CD4-positive, alpha-beta T cell treated with Interferon gamma for 1 hour (primary cell): ENCODE measurements at places on chromosomes 2 and 18.

- DNase-seq, result no peak
Measured at GRCh38 chr18:68427951-68428401, 286.9 kb downstream of the TMX3 start.

DNA sequence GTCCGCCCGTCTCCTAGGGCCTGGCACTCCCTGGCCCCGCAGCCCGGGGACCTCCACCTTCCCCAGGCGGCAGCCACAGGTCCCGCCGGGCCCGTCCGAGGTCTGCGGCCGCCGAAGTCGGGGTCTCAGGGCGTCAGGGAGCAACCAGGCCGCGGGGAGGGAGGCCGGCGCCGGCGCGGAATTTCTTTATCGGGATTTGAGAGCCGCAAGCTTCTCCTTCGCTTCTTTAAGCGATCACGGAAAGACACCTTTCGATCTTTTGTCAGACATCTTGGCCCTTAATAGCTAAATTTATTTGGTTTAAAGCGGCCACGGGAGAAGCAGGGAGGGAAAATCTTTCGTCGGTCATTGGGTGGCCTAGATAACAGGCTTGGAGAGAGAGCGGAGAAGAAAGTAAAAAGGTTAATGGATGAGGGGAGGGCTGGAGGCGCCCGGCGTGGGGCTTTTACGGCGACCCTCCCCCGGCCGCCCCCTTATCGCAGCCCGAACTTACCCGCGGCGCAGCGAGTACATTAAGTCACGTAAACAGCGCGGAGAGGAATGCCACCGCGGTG is 4.3 kb upstream of the GATA6 start:
- no peak for DNase-seq

DNA sequence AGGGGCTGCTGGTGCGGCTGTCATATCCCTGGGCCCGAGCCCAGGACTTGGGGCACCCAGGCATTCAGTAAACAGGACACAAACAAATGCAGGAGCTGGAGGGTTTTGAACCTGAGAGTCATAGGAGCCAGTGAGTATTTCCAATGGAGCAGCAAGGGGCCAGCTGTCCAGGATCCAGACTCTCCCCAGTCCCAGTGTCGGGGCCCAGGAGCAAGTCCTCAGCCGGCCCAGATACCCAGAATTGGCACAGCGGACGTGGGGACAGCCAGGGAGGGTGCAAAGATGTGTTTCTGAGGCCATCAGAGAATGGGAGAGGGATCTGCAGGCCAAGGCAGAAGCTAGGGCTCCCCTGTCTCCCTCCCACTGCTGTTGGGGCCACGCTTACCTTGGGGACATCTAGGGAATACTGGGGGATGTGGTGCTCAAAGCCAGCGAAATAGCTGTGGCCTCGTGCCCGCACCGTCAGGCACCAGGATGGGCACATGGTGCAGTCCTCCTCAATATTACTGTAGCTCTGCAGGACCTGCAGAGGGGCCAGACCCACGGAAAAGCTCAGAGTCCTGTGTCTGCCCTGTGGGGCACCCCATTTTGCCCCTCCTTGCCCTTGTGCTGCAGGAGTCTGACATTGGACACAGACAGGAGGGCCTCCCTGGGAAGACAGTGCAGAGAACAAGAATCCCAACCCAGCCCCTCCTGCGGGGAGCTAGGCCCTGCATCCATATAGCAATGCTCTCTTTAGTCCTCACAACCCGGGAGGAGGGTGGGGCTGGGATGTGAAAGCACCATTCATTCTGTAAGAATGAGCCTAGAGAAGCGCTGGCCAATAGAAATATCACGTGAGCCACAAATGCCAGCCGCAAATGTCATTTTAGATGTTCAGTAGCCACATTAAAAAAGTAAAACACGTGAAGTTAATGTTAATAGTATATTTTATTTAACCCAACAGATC is 15.4 kb downstream of the CFAP65 start:
- DNase-seq, result no peak

- no peak for DNase-seq
Measured at GRCh38 chr2:51711766-51712165, 679.8 kb upstream of the NRXN1 start.

GRCh38 chr2:181656450-181657291 is at the start of gene CERKL:
CERKL (minus strand) TSS chr2:181657105; CDS start chr2:181657006, 99 bp downstream.
- DNase-seq, result no peak

- no peak for DNase-seq
Measured at GRCh38 chr2:43387092-43388062, 161.0 kb upstream of the ZFP36L2 start.

- DNase-seq, result no peak
Measured at GRCh38 chr2:78020491-78020890, 498.3 kb upstream of the LRRTM4 start.

- DNase-seq, result no peak
Measured at GRCh38 chr18:48730010-48730409, 191.2 kb downstream of the CTIF start.

DNA sequence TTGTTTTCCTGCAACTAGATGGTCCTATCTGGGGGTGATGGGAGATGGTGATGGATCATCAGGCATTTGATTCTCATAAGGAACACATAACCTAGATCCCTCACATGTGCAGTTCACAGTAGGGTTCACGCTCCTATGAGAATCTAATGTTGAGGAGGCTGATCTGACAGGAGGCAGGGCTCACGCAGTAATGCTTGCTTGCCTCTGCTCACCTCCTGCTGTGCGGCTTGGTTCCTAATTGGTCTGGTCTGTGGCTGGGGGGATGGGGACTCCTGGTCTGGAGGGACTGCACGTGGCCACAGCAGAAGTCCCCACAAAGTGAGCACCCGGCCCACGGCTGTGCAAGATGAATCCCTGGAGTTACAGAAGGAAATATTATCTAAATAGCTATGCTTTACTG is 11.3 kb downstream of the MC5R start:
- no peak for DNase-seq
